ENCODE measurements at places on chromosomes 13 and 19.
A peak's percentile ranks its signal among the peaks of the same experiment; 100 is the strongest.

DNA sequence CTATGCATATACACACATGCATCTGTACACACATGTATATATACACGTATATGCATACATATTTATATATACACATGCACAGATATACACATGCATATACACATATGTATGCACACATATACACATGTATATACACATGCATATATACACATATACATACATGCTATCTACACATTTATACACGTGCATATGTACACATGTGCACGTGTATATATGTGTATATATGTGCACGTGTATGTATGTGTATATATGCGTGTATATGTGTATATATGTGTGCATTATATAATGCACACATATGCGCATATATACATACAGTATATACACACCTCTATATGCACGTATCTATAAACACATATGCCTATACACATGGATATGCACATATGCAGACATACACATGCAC is 17.8 kb downstream of the ARHGEF7 start:
- DNase-seq = no peak

DNA sequence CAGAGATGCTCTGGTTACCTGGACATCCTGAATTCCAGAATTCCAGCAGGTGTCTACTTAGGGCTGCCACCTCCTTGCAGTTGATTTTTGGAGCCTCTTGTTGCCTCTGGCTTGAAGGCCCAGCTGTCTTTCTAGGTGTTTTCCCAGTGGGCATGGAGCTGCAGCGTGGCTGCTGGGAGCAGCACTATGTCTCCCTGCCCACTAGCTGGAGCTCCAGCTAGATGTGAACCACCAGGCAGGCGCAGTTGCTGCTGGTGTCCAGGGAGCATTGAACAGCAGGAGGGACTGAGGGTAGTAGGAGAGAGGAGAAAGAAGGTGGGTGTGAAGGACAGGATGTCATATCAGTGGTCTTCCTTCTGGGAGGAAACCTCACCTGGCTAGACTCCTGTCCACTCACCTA is 9.9 kb upstream of the SELENOW start:
- DNase-seq = no peak

DNA sequence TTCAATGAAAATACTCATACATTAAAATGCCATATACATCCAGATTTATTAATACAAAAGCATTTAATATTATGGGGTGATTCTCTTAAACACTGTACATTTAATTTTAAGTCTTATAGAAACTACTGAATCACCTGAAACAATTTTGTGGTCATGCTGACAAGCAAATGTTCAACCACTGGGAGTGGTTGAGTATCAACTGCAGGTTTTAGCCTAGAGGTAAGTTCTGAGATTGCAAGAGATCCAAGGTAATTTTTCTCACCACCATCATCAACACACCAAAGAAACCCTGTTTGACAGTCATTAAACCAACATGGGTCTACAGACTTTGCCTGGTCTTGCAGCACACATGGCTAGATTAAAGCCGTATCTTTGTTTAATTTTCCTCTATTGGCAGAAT is 196.3 kb downstream of the LHFPL6 start:
- DNase-seq = no peak

DNA sequence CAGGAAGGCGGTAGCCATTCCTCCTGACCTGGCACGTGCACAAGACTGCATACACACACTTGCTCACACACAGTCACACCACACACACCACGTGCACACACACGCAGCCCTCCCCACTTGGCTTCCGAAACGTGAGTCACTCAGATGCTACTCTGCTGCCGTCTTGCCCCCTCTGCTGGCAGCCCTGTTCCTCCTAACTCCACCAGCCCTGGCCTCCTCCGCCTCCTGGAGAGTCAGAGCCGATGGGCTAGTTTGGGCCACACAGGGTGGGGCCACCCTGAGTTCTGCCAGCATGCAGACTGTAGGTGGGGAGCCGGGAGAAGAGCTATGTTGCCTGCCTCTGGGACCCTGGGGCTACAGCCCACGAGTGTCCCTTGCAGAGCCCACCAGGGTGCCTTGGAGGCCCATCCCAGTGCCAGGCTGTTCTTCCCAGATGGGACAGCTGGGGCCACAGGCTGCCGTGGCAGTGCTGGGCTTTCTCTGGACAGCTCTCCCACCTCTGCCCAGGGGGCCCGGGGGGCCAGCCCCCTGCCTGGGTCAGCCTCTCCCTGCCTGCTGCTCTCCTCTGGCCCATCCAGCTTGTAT is 12.1 kb downstream of the PIN1 start:
- DNase-seq = peak; percentile 27
